ENCODE measurements at places on chromosomes 1 and 21.

DNA sequence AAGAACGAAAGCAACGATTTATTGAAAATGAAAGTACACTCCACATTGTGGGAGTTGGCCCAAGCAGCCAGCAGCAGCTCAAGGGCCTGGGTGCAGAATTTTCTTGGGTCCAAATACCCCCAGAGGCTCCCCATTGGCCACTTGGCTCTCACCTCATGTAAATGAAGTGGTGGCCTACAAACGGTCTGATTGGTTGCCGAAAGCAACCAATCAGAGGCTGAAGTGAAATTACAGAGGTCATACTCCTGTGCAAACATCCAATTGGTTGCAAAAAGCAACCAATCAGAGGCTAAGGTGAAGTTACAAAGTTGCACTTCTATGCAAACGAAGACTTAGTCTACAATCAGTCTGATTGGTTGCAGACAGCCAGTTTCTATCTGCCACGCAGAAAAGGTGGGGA, 31.9 kb downstream of the FAM163A start:
- no peak for DNase-seq

DNA sequence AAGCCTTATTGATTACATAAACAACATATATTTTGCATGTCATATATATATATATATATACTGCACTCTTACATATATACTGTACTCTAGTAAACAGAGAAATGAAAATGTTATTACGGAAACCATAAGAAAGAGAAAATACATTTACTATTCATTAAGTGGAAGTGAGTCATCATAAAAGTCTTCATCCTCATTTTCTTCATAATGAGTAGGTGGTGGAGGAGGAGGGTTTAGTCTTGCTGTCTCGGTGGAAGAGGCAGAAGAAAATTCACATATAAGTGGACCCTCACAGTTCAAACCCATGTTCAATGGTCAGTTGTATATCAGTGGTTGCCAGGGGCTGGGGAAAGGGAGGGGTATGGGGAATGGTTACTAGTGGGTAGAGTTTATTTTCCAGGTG, 8.0 kb upstream of the IFNLR1 start:
- DNase-seq: no peak

- DNase-seq: no peak
These were observed 5.2 kb downstream of the IRF2BP2 start for GRCh38 chr1:234604495-234605398.

DNA sequence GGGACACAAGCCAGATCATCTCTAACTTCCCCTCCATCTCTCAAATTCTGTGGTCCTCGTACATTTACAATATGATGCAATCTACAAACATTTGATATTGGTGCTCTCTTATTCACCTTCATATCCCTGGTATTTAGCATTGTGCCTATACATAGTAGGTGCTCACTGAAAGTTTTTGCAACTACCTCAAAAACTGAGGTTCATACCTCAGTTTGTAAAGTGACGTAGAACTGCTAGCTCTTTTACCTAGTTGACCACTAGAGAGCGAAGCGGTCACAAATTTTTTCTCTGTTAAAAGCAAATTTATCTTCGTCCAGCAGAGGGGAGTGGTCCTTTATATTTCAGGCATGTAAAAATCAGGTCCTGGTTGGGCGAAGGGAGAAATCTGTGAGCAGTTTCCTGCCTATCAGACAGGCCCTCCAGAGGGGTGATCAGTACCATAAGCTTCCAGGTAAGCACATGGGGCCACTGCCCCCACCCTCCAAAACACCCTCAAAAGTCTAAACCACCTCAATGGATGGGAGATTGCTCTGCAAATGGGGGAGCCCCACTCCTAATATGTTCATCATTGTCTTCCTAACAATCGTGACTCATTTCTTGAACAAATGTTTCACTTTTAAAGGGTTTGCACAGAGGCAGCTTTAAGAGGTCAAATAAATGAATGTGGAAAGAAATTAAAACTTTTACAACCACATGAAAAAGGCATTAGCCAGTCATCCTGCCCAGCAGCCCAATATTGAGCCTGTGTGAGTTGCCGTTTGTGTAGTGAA, 10.6 kb upstream of the HLCS start:
- DNase-seq: no peak

DNA sequence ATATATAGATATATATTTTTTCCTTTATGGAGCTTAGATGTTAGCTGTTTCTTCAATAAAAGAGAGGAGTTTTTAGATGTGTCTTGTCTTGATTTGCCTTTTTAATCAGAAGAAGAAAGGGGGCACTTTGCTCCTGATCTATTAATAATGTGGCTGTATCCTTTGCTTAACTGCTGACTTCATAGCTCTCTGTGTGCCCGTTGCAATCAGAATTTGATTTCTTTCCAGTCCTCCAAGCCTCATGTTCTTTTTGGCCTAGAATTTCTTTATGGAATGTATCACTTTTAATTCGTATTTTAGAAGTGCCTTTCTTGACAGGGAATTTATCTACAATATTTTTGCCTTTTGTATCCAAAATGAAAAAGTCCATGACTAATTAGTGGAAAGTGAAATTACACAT, 85.3 kb downstream of the C1orf21 start:
- no peak for DNase-seq

- no peak for DNase-seq
These were observed 121.8 kb upstream of the WNT4 start for GRCh38 chr1:22264464-22265341.

GRCh38 chr1:46396441-46397398, 2.6 kb downstream of the FAAH start:
- DNase-seq: no peak

DNA sequence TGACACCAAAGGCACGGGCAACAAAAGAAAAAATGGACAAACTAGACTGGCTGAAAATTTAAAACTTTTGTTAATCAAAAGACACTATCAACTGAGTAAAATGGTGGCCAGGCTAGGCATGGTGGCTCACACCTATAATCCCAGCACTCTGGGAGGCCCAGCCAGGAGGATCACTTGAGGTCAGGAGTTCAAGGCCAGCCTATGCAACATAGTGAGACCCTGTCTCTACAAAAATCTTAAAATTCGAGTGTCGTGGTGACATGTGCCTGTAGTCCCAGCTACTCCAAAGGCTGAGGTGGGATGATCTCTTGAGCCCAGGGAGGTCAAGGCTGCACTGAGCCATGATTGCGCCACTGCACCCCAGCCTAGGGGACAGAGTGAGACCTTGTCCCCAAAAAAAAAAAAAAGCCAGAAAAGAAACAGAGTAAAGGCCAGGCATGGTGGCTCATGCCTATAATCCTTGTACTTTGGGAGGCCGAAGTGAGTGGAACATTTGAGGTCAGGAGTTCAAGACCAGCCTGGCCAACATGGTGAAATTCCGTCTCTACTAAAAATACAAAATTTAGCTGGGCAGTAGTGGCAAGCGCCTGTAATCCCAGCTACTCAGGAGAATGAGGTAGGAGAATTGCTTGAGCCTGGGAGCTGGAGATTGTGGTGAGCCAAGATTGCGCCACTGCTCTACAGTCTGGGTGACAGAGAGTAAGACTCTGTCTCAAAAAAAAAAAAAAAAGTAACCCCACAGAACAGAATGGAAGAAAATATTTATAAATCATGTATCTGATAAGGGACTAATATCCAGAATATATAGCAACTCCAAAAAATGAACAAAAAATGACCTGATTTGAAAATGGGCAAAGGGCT, 8.0 kb downstream of the TUT4 start:
- DNase-seq: no peak

- no peak for DNase-seq
These were observed 48.6 kb downstream of the WNT2B start for GRCh38 chr1:112557385-112557784.

GRCh38 chr1:203681739-203682138, 55.1 kb downstream of the ATP2B4 start:
- no peak for DNase-seq

DNA sequence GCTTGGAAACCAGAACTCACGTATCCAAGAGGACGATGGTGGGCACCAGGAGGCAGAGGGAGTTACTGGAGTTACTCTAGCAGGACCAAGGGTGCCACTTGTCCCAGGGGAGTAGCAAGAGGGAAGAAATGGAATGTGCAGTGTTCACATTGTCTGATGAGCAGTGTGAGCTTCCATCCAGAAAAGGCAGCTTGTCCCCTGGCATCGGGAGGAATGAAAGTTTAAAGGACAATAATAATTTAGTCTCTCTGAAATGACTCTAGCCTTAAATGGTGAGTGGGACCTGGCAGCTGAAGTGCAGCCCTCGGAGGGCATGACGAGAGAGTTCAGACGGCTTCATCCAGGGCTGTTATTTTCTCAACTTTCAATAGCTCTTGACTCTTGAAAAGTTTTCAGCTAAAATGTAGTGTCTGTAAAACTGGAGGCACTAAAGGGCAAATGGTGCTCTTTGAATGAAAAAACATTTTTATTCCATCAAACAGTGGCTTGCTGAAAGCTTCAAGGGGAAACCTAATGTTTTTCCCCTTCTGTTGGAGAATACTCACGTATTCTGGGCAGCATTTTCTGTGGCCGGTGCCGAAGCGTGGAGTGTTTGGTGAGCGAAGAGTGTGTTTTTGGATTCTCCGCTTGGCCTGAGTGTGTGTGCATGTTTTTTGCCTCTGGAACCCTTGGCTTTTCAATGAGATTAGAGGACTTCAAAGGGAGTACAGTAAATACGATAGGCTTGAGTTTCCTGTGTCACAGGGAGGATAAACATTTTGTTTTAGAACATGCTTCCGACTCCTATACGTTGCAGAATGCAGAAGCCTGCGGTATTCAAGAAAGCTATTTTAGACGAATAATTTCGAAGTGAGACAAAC, 157.3 kb downstream of the GALNT2 start:
- DNase-seq: no peak

DNA sequence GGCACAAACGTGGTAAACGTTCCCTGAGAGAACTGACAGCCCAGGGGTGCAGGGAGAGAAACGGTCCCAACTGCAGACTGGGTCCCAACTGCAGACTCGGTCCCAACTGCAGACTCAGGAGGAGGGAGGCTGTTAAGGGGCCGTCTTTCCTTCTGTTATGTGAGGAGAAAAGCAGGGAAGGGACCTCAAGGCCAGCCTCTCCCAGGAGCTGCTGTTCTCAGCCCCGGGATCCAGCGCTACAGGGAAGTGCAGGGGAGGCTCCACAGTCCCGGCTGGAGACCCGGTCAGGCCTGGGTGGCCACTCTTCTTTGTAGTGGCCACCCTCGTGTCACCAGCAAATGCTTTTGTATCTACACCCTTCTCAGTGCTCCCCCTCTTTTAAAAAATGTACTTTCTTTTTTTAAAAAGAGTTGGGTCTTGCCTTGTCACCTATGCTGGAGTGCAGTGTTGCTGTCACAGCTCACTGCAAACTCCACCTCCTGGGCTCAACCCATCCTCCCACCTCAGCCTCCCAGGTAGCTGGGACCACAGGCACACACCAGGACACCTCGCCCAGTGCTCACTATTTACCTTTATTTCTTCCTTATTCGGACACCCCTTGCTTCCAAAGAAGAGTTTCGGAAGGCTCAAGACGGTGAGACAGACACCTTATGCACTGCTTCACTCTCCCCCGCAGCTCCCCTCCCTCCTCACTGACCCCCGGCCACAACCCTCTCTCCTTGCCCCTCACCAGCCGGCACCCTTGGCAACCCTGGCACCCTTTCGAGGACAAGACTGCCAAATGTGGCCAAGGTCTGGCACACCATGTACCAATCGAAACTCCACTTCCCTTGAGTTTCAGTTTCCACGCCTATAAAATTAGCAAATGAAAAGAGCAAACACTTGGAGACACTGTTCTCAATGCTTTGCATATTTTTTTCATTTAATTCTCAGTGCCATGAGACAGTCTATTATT, 21.8 kb downstream of the CAPN2 start:
- DNase-seq: no peak

GRCh38 chr1:185573677-185574076, 160.5 kb upstream of the HMCN1 start:
- no peak for DNase-seq

GRCh38 chr1:68907491-68907890, 410.6 kb upstream of the DEPDC1 start:
- DNase-seq: no peak

DNA sequence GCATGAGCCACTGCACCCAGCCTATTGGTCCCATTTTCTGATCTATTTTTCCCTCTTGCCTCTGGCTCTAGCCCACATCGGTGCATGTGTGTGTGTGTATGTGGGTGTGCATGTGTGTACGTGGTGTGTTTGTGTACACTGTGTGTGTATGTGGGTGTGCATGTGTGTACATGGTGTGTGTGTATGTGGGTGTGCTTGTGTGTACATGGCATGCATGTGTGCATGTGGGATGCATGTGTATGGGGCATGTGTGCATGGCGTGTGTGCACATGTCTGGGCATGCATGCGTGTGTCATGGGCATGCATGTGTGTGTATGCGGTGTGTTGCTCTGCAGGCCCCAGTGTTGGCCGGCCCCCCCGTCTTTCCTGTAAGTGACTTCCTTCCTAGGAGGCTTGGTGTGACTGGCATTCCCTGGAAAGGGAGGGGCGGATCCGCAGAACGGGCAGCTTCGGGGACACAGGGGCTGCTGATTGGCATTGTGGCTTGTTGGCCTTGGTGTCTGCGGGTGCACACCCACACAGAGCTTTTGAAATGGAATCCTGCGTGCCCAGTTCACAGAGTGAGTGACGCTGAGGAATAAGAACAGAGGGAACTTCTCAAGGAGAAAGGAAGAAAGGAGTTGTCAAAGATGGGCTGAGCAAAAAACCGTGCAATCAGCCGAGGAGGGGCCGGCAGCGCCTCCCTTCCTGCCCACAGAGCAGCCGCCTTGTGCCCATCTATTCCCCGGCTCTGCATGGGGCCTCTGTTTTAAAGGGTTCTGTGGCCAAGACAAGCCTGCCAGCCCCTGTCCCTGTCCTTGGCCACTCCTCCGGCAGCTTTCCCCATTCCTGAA, 8.0 kb downstream of the PDXK start:
- no peak for DNase-seq

DNA sequence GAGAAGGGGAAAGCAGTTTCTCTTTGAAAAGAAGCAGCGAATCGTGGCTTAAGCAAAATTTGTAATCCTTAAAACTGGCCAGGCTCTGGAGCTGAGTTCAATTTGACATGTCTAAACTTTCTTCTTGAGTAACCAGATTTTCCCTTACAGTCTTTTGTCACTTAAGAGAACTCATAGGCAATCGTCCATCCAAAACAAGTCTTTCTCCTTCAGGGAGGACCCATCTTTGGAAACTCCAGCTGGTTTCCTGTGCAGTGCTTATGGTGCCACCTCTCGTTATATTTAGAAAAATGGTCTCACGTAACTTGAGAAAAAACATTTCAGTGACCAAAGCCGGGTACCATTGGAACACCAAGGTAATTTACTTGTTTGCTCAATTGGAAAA, 1.8 kb upstream of the PTTG1IP start:
- no peak for DNase-seq

- no peak for DNase-seq
These were observed 312.7 kb upstream of the C1orf87 start for GRCh38 chr1:60386249-60386648.

DNA sequence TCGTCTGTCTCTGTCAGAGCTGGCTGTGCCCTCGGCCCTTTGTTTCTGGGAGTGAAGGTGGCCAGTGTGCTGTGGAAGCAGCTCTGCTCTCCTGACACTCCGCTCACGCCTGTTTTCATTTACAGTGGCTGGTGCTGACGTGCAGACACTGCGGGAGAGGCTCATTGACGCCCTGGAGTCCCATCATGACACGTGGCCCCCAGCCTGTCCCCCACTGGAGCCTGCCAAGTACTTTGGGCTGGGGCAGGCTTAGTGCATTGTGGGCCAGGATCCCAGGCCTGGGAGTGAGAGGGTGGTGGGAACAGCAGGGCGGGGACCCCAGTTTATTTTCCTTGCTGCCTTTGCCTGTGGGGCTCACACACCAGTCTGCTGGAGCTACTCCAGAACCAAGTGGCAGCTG, 21.1 kb downstream of the QSOX1 start:
- DNase-seq: no peak

GRCh38 chr1:108034396-108034795, 69.4 kb upstream of the VAV3 start:
- no peak for DNase-seq
